Activated naive CD4-positive, alpha-beta T cell treated with anti-CD3 and anti-CD28 coated beads, Interleukin-2, amount 50 U/mL, for 72 hours (primary cell): ENCODE measurements at places on chromosomes 7 and 10.
A peak's percentile ranks its signal among the peaks of the same experiment; 100 is the strongest.

DNA sequence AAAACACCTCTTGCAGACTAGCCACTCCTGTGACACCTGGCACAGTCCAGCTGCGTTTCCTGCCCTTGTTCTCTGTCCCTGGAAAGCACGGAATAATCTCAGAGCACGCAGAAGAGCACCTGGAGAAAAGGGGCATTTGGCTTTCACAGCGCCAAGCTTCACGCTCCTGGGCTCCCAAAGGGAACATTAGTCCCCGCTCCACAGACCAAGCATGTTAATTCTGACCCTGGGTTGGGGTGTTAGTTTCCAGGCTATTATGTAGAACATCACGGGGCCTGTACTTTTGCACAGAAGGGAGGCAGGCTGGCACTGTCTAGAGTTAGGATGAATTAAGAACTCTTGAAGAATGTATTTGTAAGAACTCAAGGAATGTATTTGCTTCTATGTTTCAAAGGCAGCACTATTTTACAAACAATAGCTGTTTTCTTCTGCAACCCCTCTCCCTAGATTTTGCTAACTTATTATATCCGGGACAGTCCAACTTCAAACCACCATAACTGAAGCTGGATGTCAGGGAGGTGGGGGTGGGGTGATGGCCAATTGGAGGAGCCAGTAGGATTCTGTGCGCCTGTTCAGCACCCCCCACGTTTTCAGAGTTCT, 62.2 kb upstream of the TRIM8 start:
- DNase-seq = no peak

GRCh38 chr7:112669306-112669705, 120.9 kb downstream of the TMEM168 start:
- no peak for DNase-seq

- DNase-seq = no peak
Observed at GRCh38 chr7:97858221-97858620, 14.0 kb downstream of the ASNS start.

GRCh38 chr7:13849163-13849892, 140.1 kb downstream of the ETV1 start:
- DNase-seq = no peak

DNA sequence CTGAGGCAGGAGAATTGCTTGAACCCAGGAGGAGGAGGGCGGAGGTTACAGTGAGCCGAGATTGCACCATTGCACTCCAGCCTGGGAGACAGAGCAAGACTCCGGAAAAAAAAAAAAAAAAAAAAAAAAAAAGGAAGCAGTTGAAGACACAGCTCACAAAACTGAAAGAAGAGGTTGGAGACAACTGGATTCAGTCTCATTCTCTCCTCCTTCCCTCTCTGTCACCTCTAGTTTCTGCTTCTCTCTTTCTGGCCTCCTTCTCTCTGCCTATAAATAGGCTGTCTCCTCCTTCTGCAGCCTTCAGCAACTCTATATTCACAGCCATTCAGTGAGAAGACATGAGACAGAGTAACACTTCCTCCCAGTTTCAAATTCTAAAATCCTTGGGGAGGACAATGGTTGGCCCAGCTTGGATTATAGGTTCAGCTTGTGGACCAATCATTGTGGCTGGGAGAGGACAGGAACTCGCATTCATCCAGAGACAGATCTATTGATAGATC, 125.6 kb upstream of the HABP2 start:
- DNase-seq = no peak

DNA sequence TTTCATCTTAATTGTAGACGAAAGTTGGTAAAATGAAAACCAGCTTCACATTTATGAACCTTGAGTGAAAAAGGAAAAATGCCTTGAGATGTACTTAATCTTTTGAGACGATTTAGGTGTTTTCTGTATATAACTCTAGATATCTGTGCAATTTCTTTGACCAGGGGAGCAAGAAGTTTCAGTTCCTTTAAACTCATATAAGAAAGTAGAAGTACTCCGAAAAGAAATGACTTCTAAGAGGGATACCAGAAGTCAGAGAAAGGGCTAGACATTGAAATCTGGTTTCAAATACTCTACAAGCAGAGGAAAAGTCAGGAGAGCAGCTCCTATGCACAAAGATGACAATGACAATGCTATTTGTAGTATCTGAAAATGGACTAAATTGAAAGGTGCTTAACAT, 303.7 kb downstream of the BAMBI start:
- DNase-seq = no peak

DNA sequence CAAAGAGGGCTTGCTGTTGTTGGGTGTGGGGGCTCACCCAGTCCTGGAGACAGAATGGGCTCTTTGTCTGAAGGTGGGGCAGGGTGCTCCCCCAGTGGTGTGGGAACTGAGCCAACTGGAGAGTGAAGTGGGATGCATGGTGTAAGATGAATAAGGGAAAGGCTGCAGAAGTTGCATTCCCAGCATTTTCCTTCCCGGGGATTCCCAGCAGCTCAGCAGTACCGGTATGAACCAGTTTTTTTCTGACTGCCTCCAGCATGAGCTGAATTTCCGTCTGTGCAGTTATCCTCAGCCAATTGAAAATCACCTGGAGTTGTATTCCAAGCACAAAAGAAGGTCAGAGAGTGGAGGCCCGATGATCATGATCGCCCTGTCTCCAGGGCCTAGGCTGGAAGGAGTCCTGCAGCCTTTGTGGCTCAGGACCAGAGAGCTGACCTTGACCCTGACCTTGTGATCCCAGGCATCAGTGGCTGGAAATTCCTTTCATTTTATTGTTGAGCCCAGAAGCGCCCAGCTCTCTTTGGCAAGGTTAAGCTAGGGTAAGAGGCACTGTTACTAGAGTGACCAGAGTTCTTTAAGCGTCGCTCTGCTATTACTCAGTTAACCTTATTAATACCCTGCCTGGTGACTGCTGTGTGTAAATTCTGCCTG, 33.4 kb downstream of the OGDH start:
- DNase-seq = no peak

GRCh38 chr7:121853307-121853706, 19.7 kb upstream of the PTPRZ1 start:
- no peak for DNase-seq

GRCh38 chr7:11751807-11752389, 80.1 kb downstream of the THSD7A start:
- no peak for DNase-seq

DNA sequence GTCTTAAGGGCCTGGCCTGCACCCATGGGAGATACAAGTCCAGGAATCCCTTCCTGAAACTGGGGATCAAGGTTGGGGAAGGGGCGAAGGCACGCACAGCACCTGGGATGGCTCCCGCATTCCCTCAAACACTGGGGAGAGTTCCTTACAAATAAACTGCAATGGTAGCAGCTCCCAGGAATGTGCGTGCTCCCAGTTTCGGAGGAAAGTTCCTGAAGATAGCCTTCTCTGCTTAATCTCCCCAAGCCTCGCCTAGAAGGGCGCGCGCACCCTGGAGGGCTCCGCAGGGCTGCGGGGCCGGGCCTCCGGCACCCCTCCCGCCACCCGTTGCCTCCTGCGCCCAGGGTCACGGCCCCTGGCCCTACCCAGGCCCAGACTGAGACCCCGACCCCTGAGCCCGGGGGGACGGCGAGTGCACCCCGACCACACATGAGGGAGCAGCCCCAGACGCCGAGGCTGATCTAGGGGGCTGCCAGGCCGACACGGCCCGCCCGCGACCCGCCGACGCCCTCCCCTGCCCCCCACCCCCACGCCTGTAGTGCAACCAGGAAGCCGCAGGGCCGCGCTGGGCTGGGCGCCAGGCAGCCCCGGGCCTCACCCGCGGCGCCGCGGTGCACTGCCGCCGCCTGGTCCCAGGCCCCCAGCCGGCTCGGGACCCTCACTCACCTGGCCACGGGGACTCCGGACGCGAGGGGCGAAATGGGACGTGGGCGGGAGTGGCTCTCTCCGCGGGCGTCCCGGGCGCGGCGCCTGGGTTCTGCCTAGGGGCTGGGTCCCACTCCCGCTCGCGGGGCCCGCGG, 460 bp downstream of the ANXA11 start:
- no peak for DNase-seq

- DNase-seq = peak; percentile 40
Observed at GRCh38 chr10:119253433-119254174, 46.2 kb downstream of the GRK5 start.

- DNase-seq = no peak
Observed at GRCh38 chr10:113069595-113069994, 119.5 kb downstream of the TCF7L2 start.

DNA sequence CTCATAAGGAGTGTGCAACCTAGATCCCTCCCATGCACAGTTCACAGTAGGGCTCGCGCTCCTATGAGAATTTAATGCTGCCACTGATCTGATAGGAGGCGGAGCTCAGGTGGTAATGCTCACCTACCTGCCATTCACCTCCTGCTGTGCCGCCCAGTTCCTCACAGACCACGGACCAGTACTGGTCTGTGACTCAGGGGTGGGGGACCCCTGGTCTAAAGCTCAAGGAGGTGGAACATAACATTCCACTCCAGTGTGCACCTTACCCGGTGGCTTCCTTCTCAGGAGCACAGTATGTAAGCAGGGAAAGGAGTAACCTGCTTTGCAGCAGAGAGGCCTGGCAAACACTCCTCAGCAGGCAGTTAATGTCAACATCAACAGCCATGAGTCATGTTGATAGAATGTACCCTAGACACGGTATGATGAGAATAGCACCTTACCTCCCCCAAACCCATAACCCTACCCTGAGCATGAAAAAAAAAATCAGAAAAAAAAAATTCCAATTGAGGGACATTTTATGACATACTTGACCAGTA, 273.5 kb downstream of the FGFR2 start:
- no peak for DNase-seq

DNA sequence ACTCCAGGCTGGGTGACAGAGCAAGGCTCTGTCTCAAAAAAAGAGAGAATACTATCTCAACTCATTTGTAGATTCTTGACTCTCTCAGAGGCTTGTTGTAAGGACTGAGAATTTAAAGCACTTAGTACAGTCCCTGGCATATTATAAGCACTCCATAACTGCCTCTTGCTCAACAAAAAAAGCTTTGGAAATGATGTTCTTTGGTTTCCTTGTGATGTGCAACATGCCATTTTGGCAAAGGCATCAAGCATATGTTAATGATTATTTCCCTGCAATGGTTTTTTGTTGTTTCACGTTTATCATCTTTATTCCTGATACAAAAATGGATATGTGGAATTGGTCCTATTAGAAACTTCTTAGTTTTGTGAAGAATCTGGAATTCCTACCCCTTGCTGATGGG, 15.7 kb downstream of the NOLC1 start:
- no peak for DNase-seq
